Activated CD4-positive, alpha-beta T cell treated with anti-CD3 and anti-CD28 coated beads for 1 hour (primary cell): ENCODE measurements at places on chromosomes 5 and 9.
A peak's percentile ranks its signal among the peaks of the same experiment; 100 is the strongest.

DNA sequence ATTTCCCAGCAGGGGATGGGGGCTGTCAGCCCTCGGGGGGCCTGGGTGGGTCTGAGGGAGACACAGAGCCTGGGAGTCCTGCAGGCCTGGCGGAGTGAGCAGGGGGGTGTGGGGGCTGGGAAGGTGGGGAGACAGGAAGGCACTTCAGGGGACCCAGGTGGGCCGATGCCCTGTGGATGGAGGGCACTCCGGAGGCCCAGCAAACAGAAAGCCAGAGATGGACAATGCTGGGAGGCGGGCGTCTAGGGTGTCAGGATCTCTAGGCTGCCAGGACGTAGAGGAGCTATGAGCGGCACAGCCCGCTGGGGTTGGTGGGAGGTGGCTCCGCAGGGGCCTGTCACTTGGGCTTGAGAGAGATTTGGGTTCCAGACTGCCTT lies 87.6 kb upstream of the COL5A1 start:
- DNase-seq: no peak

- DNase-seq: peak; percentile 28
Observed at GRCh38 chr9:135602789-135603481, 36.4 kb downstream of the GLT6D1 start.

DNA sequence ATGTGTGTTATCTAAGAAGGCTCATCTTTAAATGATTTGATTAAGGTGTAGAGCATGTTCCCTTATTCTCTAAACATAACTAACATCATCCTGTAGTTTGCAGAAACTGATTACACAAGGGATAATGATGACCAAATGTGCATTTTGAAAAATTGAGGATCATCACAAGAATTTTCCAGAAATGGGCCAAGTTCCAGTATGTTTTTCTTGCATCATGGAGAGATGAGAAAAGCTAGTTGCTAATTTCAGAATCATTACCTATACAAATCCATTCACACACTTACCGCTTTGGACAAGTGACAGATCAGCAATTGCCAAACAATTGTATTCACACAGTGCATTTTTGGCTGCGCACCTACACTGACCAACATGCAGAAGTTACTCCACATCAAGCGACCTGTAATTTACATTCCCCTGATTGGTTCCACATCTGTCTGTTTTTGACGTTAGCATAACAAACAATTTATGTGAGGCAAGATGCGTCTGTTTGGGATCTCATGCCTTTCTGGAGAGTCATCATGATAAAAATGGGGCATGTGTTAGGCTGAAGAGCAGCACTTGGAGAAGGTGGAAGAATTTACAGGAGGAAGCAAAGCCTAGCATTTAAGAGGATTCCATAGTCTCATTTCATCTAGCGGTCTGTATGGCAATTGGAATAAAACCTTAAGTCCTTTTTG lies 2.8 kb upstream of the BNC2 start:
- no peak for DNase-seq

DNA sequence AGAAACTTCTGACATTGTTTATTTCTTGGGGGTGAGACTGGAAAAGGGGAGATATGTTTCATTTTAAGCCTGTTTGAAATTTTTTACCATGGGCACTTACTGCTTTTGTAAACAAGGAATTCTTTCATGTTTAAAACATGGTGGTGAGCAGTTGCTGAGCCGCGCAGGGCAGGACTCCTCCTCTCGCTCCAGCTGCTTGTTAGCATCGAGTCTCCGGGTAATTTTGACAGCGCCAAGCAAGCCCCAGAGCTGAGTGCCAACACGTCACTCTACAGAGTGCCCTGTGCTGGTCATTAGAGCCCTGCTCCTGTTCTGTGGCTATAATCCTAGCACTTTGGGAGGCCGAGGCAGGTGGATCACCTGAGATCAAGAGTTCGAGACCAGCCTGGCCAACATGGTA lies 116.5 kb upstream of the MSX2 start:
- no peak for DNase-seq

- no peak for DNase-seq
Observed at GRCh38 chr5:4520559-4520958, 619.6 kb upstream of the ADAMTS16 start.

GRCh38 chr5:143024228-143024920 lies 254.2 kb downstream of the ARHGAP26 start:
- DNase-seq: no peak

DNA sequence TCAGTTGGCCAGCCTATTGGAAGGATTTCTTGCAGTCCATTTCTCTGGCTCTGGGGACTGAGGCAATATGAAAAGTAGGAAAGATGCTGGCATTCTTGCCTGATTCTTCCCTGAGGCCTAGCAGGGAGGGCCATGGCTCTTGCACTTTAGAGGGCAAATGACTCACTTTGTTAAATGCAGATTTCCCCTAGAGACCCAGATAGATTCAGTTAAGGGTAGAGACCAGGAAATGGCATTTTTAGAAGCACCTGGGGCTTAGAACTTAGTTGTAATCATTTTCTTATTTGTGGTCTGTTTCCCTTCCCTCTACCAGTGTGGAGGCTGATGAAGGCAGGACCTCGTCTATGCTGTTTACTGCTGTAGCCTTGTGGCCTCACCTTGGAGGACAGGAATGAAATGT lies 112.8 kb upstream of the NR3C1 start:
- DNase-seq: no peak

- peak; percentile 77 for DNase-seq
Observed at GRCh38 chr9:32384364-32385151, at the start of gene ACO1. Gene ACO1 (plus strand): TSS chr9:32384643. CDS start chr9:32405507, 20,864 bp downstream.

DNA sequence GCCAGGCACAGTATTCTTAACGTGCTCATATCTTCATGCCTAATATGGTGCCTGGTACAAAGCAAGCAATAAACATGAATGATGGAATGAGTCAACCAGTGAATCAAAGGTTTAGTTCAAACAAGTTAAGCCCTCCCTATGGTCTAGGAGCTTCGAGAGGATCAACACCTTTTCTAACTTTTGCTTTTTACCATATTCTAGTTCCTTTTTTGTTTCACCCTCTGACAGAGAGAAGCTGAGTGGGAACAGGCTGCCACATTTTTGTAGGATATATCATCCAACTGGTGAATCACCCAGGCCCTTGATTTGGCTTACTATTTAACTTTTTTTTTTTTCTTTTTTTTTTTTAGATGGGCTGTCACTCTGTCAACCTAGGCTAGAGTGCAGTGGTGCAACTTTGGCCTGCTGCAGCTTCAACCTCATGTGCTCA lies 39.3 kb upstream of the TNC start:
- no peak for DNase-seq

DNA sequence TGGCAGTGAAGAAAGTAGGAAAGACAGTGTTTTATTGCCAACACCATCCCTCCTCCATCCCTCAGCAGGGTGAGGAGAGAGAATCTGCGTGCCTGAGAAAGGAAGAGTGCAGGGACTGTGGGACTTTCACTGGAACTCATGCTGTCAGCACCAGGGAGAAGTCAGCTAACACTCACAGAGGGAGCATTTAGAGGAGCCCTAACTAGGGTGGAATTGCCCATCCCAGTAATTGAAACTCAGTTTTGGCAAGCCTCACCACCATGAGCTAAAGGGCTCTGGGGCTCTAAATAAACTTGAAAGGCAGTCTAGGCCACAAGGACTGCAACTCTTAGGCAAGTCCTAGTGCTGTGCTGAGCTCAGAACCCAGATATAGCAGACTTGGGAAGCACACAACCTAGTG lies 622.3 kb downstream of the SEMA5A start:
- no peak for DNase-seq

DNA sequence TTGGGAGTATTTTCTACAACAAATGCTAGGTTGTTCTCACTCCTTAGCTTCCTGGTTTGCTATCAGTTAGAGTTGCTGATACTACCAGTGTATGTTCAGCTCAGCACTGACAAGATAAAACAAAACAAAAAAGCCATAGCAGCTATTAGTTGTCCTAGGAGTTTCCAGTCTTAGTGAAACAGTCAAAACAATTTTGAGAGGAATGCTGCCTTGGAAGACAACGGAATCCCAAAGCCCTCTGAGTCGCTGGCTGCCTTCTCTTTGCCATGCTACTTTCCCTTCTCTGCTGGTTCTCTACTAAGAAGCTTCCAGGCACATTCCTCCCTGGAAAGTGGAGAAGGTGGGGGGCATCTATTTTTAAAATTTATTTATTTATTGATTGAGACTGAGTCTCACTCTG lies 5.4 kb upstream of the CREBRF start:
- DNase-seq: no peak

GRCh38 chr9:133986061-133986460 lies 6.1 kb downstream of the VAV2 start:
- DNase-seq: no peak

- DNase-seq: no peak
Observed at GRCh38 chr9:98255061-98255577, 330 bp downstream of the TBC1D2 start.

- peak; percentile 5 for DNase-seq
Observed at GRCh38 chr5:378301-378891, 56.9 kb downstream of the AHRR start.

DNA sequence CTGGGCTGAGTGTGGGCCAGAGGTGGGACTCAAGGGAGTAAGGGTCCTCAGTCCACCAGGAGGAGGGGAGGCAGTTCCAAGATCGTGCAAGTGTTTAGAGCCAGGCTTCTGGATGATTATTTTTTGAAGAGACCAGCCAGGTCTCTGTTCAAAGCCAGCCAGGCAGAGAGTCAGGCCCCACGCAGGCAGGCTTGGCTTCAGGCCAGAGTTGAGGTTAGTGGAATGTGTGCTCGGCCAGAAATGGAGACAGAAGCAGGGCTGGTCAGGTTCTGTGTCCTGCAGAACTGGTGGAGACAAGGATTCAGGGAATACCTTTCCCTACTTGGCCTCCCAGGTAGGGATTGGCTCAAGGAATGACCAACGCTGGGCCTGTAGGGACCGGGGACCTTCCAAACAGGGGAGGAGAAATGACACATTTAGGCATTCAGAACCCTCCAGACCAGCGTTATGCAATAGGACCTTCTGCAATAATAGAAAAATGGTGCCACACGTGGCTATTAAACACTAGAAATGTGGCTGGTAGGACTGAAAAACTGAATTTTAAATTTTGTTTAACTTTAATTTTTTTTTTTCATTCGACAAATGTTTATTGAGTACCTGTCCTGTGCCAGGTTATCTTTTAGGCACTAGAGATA lies 106.2 kb downstream of the CMYA5 start:
- DNase-seq: no peak

GRCh38 chr5:14225173-14225834 lies 82.2 kb downstream of the TRIO start:
- no peak for DNase-seq

DNA sequence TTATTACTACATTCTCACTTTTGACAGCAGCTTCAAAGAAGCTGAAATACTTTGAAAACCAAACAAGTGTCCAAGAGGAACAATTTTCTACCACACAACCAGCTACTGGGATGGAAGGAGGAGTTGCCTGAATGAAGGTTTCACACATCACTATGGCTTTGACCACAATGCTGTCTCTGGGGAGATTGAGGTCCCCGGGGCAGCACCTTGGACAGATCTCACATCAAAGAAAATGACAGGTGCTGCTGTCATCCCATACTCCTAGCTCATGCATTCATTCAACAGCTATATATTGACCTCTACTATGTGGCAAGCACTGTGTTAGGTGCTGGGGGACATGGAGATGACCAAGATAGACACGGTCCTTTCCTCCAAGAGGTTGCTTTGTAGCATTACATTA lies 233.2 kb upstream of the RASEF start:
- DNase-seq: no peak

DNA sequence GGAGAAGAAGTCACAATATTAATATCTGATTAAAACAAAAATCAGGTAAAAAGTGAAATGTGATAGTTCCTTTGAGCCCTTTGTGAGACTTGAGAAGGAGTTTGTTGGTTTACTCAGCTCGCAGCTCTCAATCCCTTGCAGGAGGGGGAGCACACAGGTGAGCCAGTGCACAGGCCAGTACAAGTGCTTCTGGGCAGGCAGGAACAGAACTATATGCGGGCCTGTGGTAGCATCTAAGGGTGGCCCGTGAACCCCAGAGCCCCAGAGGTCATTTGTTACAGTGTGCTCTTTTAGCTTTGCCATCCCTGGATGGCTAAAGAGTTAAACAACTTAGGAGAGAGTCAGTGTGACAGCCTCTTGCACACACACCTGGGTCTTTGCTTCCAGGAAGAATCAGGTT lies 215.3 kb upstream of the EDIL3 start:
- DNase-seq: no peak

DNA sequence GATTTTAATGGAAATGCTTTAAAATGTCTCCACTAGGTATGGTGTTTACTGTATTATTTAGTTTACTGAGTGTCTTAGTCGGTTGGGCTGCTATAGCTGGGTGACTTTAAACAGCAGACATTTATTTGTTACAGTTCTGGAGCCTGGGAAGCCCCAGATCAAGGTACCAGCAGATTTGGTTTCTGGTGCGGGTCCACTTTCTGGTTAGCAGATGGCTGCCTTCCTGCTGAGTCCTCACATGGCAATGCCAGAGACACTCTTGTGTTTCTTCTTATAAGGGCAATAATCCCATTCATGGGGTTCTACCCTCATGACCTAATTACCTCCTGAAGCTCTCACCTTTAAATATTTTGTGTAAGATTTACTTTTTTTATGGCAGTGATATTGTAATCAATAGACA lies 715 bp upstream of the OR1J4 start:
- no peak for DNase-seq
